NCI-H446 (cell line): ENCODE measurements at places on chromosomes 1 and 21.

DNA sequence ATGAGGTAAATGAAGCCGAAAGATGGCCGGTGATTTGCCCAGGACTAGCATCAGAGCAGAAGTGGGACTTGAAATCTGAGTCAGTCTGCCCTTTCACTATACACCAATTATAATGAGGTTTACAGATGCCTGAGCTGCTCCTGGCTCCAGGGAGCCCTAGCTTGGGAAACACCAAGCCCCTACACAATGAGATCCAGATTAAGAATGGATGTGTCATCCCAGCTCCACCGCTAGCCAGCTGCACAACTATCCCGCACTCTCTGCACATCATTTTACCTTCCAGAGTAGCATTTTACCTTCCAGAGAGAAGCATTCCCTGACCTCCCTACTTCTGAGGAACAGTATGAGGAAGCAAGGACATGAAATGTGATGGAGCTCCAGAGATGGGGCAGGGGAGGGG, 27.0 kb downstream of the SERTAD4 start:
- DNase-seq: peak; percentile 19

DNA sequence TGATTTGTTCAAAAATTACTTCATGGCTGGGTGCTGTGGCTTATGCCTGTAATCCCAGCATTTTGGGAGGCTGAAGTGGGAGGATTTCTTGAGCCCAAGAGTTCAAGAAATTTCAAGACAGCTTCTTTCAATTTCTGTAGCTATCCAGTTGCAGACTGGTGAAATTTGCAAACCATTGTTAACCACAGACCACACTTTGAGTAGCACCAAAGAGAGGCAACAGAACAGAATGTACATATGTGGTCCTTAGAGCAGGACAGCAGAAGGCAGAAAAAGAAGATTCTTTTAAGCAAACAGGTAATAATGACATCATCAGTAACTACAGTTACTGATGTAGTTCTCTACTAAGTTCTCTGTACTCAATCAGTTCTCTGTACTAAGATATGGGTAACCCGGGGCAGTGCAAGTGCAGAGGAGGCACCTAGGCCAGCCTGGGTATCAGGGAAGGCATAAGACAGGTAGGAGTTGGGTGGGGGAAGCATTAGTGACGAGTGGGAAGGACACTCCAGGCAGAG, 5.5 kb upstream of the KLF17 start:
- no peak for DNase-seq

DNA sequence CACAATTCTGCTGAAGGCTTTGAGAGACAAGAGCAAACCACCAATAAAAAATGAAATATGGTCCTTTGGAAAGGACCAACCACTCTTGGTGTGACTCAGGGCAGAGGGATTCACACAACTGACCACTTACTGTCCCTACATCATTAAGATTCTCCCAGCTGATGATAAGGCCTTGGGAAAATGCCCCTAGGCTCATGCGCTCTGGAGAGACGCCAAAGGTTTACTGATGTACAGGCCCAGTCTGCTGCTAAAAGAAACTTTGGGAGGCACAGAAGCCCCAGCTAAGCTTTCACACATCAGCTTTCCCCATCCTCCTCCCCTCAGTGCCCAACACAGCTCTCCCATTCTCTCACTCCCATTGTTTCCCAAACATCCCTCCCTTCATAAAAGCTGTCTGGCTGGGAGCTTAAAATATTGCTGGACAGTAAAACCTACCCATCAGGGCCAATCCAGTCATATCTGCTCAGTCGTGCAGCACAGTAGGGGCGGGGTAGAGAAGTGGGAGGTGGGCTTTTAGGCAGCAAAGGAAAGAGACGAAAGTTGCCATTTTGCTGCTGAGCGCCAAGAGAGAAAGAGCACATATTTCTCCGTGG, at the start of gene GJA8:
TSS of gene GJA8 (plus strand) at position 543 of the 593 bp plus-strand sequence. CDS start 5,161 bp downstream, outside the sequence.
- DNase-seq: no peak

GRCh38 chr1:155942578-155943141, 1.2 kb downstream of the RXFP4 start:
- DNase-seq: no peak

DNA sequence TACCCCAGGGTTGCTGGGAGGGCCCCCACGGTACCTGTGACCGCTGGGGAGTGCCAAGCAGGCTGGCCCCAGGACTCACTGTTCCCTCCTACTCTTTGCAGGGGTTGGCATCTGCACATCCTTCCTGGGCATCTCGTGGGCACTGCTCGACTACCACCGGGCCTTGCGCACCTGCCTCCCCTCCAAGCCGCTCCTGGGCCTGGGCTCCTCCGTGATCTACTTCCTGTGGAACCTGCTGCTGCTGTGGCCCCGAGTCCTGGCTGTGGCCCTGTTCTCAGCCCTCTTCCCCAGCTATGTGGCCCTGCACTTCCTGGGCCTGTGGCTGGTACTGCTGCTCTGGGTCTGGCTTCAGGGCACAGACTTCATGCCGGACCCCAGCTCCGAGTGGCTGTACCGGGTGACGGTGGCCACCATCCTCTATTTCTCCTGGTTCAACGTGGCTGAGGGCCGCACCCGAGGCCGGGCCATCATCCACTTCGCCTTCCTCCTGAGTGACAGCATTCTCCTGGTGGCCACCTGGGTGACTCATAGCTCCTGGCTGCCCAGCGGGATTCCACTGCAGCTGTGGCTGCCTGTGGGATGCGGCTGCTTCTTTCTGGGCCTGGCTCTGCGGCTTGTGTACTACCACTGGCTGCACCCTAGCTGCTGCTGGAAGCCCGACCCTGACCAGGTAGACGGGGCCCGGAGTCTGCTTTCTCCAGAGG, 6.8 kb downstream of the XKR8 start:
- no peak for DNase-seq

DNA sequence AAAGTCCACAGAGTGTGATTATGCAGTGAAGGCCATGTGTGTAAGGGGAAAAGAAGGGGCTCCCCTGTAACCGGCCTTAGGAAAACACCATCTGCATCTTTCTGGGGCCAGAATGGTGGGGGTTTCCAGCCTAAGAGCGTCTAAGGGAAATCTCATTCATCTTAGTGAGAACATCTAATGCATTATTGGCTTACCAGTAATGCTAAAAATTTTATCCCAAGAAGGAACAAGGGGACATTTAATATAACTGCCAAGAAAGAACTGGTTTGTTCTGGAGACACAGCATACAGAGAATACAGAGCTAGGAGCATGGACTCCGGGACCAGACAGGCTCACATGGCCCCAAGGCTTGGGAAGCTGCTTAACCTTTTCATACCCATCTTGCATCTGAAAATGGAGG, 58.3 kb upstream of the DSCAM start:
- DNase-seq: no peak

DNA sequence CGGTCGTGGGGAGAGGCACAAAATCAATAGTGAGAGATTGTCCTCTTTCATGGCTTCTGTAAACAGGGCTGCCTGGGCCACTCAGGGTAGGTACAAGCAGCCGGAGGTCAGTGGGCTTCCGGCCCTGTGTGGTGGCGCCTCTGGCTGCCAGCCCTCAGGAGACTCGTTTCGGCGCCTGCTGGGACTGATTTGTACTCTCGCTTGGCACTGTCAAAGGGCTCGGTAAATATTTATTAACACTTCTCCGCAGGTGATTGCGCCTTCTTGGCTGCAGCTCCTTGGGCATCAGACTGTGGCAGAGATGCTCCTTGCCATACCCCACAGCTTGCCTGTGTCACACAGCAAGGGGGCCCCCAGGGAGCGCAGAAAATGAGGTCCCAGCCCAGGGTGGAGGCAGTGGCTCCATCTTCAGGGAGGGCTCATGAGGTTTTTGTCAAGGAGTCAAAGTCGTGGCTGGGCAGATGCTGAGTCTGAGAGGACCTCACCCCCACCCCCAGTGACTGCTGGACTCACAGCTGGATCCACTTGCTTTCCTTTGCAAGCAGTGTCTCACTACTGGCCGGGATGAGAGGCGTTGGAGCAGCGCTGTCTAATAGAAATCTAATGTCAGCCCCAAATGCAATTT, 262.5 kb downstream of the GRIK3 start:
- DNase-seq: peak; percentile 55

DNA sequence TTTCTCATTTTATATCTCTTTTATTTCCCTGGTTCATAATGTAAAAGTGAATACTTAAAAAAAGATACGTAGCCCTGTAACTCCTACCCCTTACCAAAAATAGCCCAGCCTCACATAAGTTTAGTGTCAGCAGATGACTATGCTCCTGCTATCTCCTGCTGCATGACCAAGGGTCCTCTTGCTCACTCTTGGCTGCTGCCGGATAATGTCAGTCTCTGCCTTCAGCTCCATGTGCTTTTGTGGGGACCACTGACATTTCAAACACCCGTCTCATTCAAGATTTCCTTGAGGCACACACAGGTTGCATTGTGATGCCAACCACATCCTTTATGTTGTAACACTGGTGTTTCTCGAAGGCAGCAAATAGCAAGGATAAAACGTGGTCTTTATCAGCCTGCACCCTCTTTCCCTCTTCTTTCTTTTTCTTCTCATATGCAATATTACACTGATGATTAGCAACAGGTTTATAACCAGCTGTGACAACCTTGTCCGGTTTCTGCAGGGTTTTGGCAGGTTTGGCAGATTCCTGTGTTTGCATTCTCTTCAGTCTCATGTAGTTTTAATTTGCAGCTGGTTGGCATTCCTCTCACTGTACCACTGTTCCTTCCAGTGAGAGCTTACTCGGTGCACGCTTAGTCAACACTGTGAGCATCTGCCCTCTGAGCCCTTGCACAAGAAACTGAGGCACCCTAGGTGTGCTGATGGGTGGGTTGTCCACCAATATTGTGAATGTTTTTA, 62.2 kb downstream of the ZNF684 start:
- no peak for DNase-seq

DNA sequence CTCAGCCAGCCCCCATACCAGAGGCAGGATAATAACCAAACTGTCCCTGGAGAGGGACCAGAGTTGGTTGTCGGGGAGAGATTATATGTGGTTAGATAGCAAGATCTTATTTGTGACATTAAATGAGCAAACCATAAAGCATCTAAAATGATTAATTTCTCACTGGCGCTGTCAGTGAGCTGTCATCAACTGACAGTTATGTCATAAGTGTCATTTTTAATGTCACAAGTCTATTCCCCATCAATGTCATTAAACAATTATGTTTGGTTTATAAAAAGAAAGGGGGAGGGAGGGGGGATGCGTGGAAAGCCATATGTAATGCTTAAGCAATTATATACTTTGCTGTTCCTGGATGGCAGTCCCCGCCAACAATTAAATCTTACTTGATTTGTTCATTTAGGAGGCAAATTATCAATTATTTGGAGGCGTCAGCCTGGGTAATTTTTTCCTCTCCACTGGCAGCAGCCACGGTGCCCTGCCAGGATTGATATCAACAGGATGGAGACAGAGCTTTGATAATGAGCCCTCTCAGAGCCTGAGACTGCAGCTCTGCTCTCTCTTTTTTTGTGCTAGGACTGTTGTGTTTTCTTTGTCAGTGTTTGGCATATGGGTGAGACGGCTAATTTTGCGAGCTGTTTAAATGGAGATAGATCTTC, 333.6 kb upstream of the CAMK1G start:
- DNase-seq: peak; percentile 69

GRCh38 chr1:168246506-168246905, 20.7 kb downstream of the SFT2D2 start:
- DNase-seq: no peak

DNA sequence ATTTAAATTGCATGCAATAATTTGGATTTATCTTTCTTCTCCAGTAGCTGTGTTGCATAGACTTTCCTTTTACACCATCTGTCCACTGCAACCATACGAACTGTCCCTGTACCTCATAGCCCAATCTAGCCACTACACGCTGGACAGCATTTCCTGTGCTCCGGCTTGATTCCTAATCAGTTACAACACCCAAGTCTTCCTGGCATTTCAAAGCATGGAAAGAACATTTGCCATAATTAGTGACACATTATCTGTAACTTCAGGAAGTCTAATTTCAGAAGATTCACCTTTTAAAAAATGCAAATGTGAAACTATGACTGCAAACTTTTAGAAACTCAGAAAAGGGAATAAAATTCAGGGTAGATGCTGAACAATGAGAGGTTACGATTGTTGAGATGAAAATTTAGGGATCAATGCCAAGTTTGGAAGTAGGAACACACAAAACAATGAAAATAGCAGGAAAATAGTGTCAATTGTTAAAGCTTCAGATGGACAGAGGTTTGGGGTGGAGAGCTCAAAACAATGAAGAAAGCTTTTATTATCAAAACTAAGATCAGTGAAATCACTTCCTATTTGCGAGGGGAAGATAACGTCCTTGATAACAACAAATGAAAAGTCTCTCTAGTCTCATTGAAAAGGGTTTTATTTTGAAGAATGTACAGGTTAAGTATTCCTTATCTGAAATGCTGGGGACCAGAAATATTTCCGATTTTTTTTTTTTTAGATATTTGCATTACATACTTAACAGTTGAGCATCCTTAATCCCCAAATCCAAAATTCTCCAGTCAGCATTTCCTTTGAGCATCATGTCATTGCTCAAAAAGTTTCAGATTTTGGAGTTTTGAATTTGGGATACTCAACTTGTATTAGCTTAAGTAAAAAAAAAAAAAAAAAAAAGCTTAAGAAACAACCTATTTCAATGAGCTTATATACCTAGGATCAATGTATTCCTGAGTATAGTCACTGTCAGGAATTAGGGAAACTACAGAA, 107.3 kb downstream of the FNBP1L start:
- no peak for DNase-seq

- no peak for DNase-seq
Observed at GRCh38 chr1:94851571-94851970, 31.4 kb downstream of the SLC44A3 start.

DNA sequence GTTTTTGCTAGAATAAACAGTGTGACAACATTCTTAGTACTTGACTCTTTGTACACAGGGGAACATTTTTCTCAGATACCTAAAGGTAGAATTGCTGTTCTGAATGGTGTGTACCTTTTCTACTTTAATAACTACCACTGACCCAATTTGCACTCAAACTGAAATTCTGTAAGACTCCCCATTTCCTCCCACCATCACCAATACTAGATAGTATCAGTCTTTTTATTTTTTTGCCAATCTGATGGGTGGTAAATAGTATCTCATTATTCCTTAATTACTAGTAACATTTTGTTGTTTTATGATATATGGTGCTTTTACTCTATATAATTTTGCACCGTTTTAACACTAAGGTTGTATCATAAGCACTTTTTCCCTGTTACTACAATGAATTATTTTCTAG, 28.8 kb upstream of the GCLM start:
- DNase-seq: no peak

DNA sequence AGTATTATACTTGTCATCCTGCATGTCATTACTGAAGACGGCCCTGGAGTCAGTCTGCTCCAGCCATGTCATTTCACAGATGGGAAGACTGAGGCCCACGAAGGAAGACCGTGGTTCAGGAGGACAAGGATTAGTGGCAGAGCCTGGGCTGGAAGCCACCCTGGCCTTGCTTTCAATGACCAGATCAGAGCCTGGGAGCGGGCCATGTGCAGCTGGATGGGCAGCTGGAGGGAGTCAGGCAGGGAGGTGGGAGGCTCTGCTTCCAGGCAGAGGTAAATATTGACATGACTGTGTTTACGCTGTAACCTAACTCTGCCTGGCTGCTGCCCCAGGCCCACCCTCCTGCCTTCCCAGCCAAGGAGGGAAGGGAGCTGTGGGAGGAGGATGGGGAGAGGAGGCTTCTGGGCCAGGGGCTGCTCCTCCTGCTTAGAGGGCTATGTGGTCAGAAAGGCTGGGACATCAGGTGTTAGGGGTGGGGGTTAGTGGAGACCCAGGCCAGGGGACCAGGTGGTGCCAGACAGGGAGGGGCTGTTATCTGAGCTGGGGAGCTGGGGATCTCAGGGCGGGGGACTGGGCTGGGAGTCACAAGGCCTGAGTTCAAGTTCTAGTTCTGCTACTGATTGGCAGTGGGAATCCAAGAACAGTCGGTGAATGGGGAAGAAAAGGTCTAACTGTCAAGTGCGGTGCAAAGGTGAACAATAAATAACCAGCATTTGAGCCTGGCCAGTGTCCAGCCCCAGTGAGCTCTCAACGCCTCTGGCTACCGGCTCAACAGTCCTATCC, 48.5 kb upstream of the ECE1 start:
- peak; percentile 28 for DNase-seq
